ENCODE measurements at places on chromosomes 2 and 18.

GRCh38 chr2:137846993-137847392 is 117.3 kb upstream of the HNMT start:
- DNase-seq: no peak

GRCh38 chr2:189142893-189143759 is 36.4 kb downstream of the COL5A2 start:
- DNase-seq: no peak

- no peak for DNase-seq
Observed at GRCh38 chr2:238016526-238016925, 44.3 kb upstream of the SCLY start.

DNA sequence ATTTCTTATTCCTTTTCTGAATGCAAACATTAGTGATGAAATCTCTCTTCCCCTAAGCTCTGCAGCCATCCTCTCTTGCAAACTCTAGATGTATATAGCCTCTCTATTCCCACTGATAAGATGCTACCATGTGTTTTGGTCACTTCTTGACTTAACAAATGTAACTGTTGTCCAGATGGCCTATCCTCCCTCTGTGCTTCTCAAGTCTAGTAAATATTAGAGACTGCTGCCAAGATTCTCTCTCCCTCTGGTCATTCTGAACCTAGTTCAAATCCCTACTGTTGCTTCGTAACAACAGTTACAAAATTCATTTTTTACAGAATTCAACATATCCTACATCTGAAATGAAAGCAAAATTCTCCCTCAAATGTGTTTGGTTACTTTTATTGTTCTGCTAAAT is 156.6 kb downstream of the TXNL1 start:
- no peak for DNase-seq

DNA sequence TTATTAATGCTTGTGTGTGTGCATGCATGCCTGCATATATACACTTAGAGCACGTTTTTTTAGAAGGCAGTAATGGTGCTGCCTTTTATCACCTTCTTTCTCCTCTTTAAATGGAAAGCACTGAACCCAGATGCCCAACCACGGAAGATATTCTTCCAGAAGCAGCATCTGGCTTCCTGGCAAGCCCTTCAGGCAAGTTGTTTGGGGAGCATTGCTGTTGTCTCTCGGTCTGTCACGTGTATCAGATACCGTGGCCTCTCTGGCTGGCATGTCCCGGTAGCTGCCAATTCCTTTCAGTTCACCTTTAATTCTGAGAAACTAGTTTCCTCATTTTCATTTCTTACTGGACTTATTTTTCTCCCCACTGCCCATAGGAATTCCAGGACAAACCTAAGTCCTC is 587.8 kb downstream of the ARHGAP15 start:
- DNase-seq: no peak

- DNase-seq: no peak
Observed at GRCh38 chr18:7205346-7205745, 25.5 kb upstream of the LRRC30 start.

GRCh38 chr2:58620093-58620492 is 379.0 kb upstream of the FANCL start:
- no peak for DNase-seq

GRCh38 chr2:2536416-2537056 is 205.5 kb upstream of the MYT1L start:
- DNase-seq: no peak

DNA sequence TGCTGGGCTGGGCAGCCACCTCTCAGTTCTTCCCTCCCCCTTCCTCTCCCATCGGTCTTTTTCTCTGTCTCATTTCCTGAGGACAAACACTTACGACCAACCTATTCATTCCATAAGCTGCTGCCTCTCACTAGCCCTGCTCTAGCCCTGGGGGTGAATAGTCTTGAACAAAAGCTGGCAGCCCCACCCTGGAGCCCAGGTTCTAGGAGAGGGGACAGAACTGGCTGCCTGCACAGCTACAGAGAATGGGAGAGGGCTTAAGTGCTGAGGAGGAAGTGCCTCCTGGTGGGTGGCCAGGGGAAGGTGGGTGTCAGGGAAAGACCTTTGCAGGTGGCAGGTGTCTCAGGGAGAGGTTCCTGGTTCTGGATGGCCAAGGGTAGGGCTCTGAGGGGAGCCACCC is 22.8 kb downstream of the ANO7 start:
- DNase-seq: no peak

GRCh38 chr2:167398873-167399272 is 510.6 kb downstream of the XIRP2 start:
- DNase-seq: no peak

DNA sequence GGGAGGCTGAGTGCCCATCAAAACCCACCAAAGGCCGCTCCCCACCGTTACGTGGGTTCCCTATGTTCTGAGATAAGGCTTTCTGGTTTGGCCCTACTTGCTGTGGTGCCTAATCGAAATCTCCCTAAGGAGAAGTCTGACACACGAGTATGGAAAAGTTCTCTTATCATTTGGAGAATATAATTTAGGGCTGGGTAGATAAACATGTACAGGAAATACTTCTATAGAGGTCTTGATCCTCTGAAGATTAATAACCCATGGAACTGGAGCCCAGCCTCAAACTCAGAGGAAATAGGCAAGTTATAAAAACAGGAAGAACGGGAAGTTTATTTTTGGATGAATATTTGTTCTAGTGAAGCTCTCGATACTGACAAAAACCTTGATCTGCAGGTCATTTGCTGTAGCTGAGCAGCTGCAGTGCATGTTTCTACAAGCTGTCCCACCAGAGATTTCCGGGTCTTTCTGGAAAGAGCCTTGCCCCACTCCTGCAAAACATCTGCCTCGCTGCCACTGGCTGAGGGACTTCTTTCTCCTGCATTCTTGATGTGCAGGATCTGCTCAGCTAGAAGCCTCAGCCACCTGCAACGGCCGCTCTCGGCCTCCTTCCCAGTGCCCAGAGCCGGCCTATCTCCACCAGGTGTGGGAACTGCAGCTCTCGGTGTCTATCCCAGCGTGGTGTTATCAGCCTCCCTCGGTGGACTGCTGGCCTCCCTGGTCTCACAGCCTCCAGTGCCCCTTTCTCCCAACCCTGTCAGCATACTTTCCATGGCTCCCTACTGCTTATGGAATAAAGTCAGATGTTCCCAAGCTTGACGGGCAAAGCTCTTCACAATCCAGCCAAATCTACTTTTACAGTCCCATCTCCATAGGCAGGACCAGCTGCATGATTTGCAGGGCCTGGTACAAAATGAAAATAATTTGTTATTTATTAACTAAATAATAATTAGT is 48.6 kb downstream of the SPRED2 start:
- no peak for DNase-seq

- no peak for DNase-seq
Observed at GRCh38 chr18:51862051-51862715, 477.8 kb upstream of the DCC start.

- DNase-seq: no peak
Observed at GRCh38 chr18:9561759-9562158, 52.6 kb downstream of the PPP4R1 start.

GRCh38 chr2:190545555-190546385 is 11.2 kb upstream of the NEMP2 start:
- no peak for DNase-seq

GRCh38 chr2:11998218-11998617 is 251.8 kb downstream of the LPIN1 start:
- no peak for DNase-seq

DNA sequence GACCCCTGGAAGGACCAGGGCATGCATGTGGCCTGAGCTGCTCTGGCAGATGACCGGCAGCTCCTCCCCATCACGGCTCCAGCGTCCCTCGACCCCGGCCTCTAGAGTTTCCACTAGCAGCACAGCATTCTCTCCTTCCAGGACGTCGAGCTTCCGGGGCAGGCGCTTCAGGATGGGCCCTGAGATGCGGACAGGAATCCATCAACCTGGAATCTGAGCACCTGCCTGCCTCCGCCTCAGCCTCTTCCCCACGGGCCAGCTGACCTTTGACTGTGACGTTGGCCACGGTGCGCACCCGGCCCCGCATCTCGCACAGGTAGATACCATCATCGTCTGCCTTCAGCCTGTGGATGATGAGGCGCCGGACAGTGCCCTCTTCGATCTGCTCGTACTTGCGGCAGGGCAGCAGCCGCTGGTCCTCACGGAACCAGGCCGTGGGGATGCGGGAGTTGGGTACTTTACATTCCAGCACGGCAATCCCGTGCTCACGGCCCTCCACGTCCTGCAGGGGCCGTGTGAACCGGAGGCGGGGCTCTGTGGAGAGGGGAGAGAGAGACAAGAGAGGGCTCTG is 3.5 kb downstream of the OBSL1 start:
- no peak for DNase-seq

DNA sequence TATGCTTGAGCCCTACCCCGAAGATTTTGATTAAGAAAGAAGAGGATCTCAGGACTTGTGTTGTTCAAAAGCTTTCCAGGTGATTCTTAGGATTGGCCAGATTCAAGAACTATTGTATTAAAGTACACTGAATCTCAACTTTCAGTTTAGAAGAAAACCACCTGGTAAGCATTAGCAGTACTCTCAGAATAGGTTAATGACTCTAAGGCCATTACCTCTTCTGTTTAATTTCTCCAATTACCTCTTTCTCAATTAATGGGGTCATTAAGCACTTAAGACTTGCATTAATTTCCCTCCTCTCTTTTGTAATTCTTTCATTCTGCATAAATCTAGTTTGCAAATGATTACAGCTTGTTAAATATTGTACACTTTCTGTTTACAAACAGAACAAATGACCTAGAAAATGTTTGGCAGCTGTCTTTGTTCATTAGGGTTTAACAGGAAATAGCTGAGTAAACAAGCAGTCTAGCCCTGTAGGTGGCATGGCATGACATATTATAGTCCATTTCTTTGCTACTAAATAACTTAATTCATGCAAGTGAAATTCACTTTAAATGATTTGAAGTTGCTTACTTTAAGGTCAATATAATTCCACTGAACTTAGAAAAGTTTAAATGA is 20.4 kb upstream of the TDRD15 start:
- DNase-seq: no peak

GRCh38 chr18:36274083-36274715 is 23.3 kb upstream of the FHOD3 start:
- DNase-seq: no peak

Data from cardiac septum (tissue), 1 donor.